Dorsolateral prefrontal cortex (tissue), 122 donors: ENCODE measurements at places on chromosomes 4 and X. TPM values are rescaled to one million over a fixed set of nuclear protein-coding genes. Genes with fewer than 3 reads are reported as not detected.

MAGEE1 gene
- total RNA-seq, result 82.8 TPM

TMEM154 gene
- total RNA-seq, result 1.2 TPM

AMOT gene
- total RNA-seq, result 72.4 TPM

TSPAN5 gene
- total RNA-seq, result 136 TPM

TMEM156 gene
- 2.0 TPM for total RNA-seq

GPC4 gene
- total RNA-seq, result 8.9 TPM

SPIN3 gene
- total RNA-seq, result 36.2 TPM

ESX1 gene
- total RNA-seq, result not detected

TRIM60 gene
- total RNA-seq, result not detected

CENPVL3 gene
- total RNA-seq, result 1.8 TPM

S100G gene
- not detected for total RNA-seq

PRSS12 gene
- total RNA-seq, result 4.0 TPM

GABRB1 gene
- total RNA-seq, result 55.2 TPM

NFXL1 gene
- 18.2 TPM for total RNA-seq

PIR gene
- 16.8 TPM for total RNA-seq

LUZP4 gene
- not detected for total RNA-seq

TAF7L gene
- total RNA-seq, result 0.79 TPM

CT45A8 gene
- not detected for total RNA-seq

NDST4 gene
- 1.1 TPM for total RNA-seq

CENPVL2 gene
- 0.43 TPM for total RNA-seq

MAGEC1 gene
- total RNA-seq, result not detected

XAGE2 gene
- not detected for total RNA-seq

GAGE12F gene
- total RNA-seq, result not detected

CT45A1 gene
- total RNA-seq, result not detected

CT45A2 gene
- total RNA-seq, result not detected

SPANXN3 gene
- not detected for total RNA-seq

LONRF3 gene
- 5.7 TPM for total RNA-seq

AMTN gene
- not detected for total RNA-seq

C4orf51 gene
- total RNA-seq, result not detected

FAM9B gene
- not detected for total RNA-seq

VEGFC gene
- total RNA-seq, result 1.5 TPM

ARMCX2 gene
- total RNA-seq, result 70.6 TPM

ALB gene
- total RNA-seq, result 0.95 TPM

FRMD7 gene
- total RNA-seq, result not detected

SERPINA7 gene
- total RNA-seq, result not detected

MAGEB4 gene
- not detected for total RNA-seq

PF4V1 gene
- total RNA-seq, result not detected

GAGE2A gene
- total RNA-seq, result not detected

NDNF gene
- 3.0 TPM for total RNA-seq

JADE3 gene
- 2.9 TPM for total RNA-seq

HSFX2 gene
- 6.3 TPM for total RNA-seq

PCDH18 gene
- 6.3 TPM for total RNA-seq

EMCN gene
- 2.7 TPM for total RNA-seq

TBC1D8B gene
- 3.7 TPM for total RNA-seq

NPNT gene
- total RNA-seq, result 6.7 TPM

PSAPL1 gene
- not detected for total RNA-seq

VCX2 gene
- not detected for total RNA-seq

HMX1 gene
- total RNA-seq, result 0.69 TPM

SLITRK4 gene
- total RNA-seq, result 31.6 TPM

LRRC66 gene
- total RNA-seq, result 1.3 TPM

GPRASP2 gene
- total RNA-seq, result 69.4 TPM

TGIF2LX gene
- not detected for total RNA-seq

DNAAF6 gene
- total RNA-seq, result 0.64 TPM

USP26 gene
- total RNA-seq, result not detected

SSX4 gene
- not detected for total RNA-seq

SATL1 gene
- 1.7 TPM for total RNA-seq

SH2D1A gene
- not detected for total RNA-seq

ASB9 gene
- total RNA-seq, result not detected

P2RY8 gene
- total RNA-seq, result 0.20 TPM
